ENCODE measurements at places on chromosomes 1 and 21.

- DNase-seq, result no peak
Observed at GRCh38 chr1:27992276-27992675, 32.5 kb downstream of the XKR8 start.

GRCh38 chr1:226603022-226603857 is 54.7 kb downstream of the STUM start:
- DNase-seq, result no peak

DNA sequence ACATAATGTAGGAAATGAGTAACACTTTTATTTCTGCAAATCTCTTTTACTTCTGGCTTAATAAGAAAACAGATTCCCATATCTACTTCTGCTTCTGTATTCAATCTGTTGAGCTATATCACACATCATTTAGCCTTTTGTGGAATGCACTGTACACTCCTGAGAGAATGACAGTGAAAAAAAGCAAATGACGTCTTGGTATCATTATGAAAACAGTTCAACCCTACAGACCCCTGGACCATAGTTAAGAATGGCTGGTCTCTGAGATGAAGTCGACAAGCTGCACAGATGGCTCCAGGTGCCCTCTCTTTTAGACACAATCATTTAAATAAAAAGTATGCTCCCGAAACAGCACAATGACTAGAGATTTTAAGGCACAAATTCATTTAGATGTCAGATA is 247.0 kb downstream of the RERE start:
- no peak for DNase-seq

DNA sequence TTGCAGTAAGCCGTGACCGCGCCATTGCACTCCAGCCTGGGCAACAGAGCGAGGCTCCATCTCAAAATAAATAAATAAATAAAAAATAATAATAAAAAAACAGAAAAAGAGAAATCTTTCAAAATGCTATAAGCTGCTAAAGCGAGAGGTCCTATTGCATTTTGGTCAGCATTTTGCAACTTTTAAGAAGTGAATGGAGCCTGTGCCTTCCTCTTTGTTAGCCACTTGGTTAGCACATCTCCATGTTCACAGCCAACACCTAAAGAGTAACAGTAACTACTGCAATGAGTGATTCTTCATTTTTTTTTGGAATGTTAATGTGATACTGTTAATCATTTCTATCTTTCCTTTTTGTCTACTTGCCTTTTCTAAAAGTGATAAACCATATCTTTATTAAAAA is 80.6 kb downstream of the ERG start:
- DNase-seq, result no peak

GRCh38 chr21:35563885-35564451 is 496.4 kb downstream of the SETD4 start:
- DNase-seq, result no peak

- no peak for DNase-seq
Observed at GRCh38 chr1:66980745-66981367, 56.1 kb downstream of the MIER1 start.

GRCh38 chr1:36119456-36119855 is 5.6 kb downstream of the COL8A2 start:
- no peak for DNase-seq

DNA sequence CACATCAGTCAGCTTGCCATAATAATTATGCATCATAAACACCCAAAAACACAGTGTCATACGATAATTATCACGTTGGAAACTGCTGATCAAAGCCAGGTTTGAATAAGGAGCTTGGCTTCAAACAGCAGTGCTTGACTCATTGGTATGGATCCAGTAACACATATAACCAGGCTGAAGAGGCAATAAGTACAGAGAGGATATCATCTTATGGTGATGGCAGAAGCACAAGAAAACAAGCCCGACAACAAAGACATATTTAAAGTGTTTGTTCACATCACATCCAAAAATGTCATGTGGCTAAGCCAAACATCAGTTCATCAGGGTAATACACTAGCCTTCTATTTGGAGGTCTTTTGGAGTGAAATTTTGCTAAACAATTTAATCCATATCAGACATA is 389.7 kb downstream of the NCAM2 start:
- DNase-seq, result no peak

DNA sequence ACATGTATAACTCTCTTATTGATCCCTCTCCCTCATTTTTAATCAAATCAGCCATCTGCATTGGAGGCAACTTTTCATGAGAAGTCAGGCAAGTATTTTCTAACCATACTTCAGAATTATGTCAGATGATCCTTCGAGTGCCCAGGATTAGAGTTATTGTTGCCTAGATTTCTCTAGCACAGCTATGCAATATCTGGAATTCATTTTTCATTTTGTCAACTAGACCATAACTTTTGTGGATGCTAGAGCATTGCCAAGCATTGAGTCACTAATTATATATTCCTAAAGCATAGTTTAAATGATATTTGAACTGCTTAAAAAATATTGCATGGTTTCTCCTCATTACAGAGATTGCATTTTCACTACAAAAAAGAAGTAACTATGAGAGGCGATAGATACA is 21.2 kb downstream of the HFM1 start:
- no peak for DNase-seq

DNA sequence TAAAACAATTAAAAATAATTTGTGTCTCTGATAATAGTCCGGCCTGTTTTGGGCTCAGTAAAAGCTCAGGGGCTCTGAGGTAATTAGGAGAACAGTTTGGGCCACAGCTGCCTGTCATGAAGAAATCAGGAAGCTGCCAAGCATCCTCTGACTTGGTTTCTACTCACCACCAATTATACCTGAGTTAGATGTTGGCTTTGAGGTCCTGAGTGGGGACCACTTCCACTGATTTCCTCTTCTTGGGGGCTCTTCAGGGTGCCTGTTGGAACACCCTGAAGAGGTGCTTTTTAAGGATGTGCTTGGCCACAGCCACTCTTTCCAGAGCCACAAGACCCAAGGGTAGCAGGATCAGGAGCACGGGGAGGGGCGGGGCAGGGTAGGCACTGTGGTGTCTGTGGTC is 10.9 kb downstream of the SLC6A17 start:
- no peak for DNase-seq

DNA sequence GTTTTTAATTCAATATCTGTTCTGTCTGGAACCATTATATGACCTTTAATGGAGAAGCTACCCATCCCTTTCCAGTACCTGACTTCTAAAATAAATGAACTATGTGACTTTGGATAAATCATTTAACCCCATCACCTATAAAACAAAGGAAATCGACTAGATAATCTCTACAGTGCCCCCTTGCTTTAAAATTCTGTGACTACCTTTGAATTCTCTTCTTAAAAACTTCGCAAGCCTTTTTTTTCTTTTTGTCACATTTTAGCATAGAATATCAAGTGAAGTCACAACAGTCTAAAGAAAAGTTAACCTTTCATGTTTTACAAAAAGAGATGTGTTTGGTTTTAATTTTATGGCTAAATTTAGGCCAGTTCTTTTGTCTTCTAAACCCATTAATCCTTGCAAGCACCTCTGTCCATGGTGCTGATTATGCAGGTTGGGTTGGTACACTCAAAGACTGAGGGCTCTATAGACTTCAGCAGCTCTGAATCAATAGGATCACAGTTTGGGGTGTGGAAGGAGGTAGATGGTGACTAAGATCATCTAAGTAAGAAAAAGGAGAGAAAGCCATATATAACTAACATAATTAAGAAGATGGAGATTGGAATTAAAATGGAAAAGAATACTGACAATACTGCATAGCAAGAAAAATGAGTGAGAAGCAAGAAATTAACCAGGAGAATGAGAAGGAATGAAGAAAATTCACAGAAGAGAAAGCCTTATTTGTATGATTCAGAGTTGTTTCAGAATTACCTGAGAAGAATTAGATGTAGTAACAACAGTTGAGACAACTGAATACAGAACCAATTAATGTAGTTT is 59.2 kb downstream of the TBX15 start:
- peak; percentile 6 for DNase-seq

DNA sequence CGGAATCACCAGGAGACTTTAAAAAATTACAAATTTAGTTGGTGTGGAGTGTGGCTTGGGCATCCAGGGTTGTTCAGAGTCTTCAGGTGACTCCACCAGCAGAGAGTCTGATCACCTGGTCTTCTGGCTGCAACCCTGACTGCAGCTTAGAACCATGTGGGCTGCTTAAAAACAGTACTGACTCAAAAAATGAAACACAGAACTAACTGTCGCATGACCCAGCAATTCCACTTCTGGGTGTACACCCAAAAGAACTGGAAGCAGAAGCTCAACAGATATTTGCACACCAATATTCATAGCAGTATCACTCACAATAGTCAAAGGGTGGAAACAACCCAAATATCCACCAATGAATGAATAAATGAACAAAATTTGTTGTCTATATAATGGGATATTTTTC is 17.3 kb downstream of the TLR5 start:
- DNase-seq, result no peak

- DNase-seq, result no peak
Observed at GRCh38 chr1:183604815-183605214, 14.6 kb upstream of the NCF2 start.

- peak; percentile 56 for DNase-seq
Observed at GRCh38 chr1:17094664-17095063, 24.6 kb downstream of the PADI2 start.

GRCh38 chr1:183970516-183971300 is 66.8 kb downstream of the COLGALT2 start:
- no peak for DNase-seq

DNA sequence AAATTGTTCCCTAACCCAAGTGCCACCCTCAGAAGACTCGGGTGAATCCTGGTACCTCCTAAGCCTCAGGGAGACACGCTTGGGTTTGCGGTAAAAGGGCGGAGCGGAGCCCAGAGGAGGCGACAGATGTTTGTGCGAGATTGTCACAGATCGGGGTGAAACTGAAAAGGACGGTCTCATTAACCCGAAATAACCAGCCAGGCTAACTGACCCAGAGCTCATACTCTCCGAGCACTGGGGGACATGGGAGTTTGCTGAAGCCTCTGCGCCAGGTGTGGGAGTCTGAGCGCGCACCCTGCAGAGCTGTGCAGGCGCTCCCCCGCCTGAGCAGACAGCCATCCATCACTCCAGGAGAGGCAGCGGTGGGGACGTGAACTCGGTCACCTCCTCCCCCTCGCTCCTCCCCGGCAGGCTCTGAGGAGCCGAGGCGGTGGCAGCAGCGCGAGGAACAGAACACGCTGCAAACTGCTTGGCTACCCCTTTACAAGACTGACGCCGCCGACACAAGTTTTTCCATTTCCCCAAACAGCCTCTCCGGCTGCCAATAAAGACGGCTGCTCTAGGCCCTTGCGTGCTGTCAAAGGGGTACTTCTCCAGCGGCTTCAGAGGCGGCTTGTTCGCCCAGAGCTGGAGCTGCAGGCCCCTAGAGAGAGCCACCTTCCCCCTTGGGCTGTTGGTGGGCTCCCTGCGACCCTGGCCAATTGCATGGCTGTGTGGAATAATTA is 43.5 kb downstream of the RRAGC start:
- peak; percentile 72 for DNase-seq

DNA sequence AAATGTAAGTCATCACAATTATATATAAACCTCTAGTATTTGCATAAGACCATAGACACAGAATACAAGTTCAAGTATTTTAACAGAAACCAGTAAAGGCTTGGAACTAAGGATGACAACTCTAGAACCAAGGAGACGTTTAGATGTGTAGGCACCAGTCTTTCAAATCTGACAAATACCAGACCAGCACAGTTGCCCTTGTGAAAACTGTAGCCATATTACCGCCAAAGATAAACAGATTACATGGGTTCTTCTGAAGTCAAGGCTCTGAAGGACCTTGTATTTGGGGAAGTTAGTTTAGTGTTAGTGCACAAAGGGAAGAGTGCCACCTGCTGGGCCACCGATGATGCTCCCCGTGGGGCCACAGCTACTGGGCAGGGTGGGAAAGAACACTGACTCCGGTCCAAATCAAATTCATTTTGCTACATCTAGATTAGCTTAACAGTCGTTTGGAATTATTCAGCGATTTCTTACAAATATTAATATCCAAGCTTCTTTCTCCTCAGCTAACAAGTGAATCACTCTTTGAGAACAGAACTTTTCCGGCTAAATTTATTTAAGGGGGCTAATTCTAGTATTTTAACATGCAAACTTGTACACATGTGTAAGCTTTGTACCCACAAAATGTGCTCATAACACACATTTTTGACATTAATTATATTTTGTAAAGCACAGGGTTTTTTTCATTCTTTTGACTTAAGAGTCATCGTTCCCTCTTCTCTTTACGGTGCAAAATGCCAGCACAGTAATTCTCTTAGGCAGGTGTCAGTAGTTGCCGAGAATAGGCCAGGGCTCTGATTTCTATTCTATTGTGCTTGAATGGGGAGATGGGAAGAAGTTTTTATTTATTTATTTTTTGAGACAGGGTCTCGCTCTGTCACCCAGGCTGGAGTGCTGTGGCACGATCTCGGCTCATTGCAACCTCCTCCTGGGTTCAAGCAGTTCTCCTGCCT is 8.0 kb upstream of the NIBAN1 start:
- DNase-seq, result peak; percentile 74

DNA sequence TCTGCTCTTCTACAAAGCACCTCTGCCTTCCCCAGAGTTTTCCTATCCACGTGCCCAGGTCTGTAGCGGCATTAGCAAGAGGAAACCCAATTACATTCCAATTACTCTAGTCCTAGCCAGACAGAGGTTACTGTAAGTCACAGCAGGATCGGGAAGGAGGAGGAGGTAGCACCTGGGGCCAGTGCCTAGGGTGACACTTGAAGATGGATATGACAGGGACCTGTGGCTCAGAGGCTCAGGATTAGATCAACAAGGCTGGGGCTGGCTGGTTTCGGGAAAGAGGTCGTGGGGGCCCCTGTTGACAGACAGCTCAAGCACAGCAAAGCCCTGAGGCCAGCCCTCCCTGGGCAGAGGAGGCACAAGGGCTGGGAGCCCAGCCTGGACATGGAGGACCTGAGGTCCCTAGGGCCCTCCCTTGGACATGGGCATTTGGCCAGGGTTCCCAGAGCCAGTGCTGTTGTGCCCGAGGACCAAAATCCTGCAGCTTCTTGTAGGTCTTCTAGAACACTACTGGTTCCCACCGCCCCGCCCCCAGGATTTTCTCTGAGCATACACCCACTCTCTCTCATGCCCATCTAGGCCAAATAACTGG is 3.0 kb upstream of the HCRTR1 start:
- no peak for DNase-seq

GRCh38 chr21:35338881-35339632 is 290.0 kb upstream of the RUNX1 start:
- no peak for DNase-seq

DNA sequence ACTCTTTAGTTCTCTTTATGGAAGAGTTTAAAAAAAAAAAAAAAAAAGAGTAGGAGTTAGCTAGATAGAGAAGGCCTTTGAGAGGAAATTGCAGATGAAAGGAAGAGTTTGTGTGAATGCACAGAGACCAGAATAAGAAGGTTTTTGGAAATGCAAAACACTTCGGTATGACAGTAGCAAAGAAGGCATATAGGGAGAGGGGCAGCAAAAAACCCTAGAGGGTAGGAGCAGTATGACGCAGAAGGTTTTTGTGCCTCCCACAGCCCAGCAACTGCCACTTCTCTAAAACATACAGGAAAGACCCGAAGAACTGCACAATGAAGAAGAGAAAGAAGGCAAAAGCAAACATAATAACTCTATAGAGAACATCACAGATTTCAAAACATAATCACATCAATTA is 84.3 kb downstream of the WDR64 start:
- DNase-seq, result no peak

DNA sequence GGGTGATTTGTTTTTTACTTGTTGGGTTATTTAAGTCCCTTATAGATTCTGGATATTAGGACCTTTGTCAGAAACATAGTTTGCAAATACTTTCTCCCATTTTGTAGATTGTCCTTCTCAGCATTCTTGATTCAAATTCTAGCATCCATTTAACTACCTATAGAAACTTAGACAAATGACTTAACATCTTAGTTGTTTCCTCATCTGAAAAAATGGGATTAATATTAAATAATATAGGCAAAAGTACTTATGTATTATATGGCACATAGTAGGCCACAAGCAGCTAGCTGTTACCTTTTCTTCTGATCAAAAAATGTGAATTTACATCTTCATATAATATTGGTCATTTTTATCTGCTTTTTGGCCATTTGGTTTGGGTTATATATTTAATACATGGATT is 307.5 kb downstream of the ZP4 start:
- DNase-seq, result no peak

All from GM13976 (cell line).